ENCODE measurements at places on chromosomes 16 and 17. TPM values are rescaled to one million over a fixed set of nuclear protein-coding genes. Genes with fewer than 3 reads are reported as not detected.
A peak's percentile ranks its signal among the peaks of the same experiment; 100 is the strongest.

DNA sequence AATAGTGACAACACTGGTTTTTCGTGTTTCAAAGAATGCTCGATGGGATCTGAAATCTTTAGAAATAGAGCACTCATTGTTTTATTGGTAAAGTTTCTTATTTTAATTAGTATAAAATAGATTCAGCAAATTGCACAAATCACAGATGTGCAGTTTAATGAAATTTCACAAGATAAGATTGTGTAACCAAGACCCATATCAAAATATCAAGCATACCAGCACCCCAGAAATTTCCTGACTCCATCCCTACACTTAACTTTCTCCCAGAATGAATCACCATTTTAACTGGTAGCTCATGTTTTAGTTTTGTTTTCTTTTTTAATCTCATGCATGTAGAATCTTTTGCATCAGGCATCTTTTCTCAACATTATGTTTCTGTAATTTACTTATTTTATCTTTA lies 185.9 kb downstream of the KCNJ2 start:
- H3K4me1 ChIP-seq = no peaks in the 10 kb centered on the region
- H3K27ac ChIP-seq = no peak overlapping the region
- DNase-seq = no peak
- no peaks in the 10 kb centered on the region for H3K36me3 ChIP-seq

The HS3ST6 gene
- total RNA-seq = not detected

The EVI2B gene
- 0.21 TPM for total RNA-seq

The CDH15 gene
- not detected for total RNA-seq

The BCO1 gene
- not detected for total RNA-seq

DNA sequence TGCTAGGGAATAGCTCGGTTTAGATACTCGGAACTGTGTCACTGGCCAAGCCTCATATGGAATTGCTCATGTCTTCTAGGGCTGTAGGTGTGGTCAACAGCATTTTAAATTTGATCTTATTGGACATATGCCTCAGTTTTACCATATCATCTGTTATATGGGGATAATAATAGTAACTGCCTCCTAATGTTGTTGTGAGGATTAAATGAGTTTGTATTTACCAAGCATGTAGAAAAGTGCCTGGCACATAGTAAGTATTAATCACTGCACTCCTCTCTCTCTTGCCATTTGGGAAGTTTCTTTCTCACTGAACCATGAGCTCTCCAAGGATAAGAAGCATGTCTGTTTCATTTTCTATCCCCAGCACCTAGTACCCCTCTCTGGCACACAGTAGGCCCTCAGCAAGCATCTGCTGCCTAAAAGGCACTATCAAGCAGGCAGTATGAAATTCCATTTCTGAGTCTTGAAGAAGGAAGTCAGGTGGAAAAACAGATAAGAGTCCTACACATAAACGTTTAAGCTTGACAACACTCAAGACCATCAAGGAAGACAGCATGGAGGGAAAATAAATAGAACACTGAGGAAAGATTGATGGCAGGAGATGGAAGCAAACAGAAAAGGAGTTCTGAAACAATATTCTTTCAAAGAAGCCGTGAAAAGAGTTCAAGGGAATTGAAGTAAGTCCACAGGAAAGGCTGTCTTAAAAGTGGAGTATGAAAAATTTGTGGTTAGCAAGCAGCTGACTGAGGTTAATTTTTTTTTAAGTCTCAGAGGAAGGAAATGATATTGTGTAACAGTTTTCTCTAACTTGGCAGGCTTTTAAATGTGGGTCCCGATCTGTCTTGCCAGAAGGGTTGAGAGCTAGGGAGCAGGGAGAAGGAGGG lies 2.2 kb upstream of the ATP6V0A1 start:
- no peaks in the 10 kb centered on the region for H3K27me3 ChIP-seq
- peaks cover 58% of the 10 kb centered on the region for H3K4me1 ChIP-seq
- H3K36me3 ChIP-seq = no peaks in the 10 kb centered on the region
- peak overlapping the region; percentile 33 for H3K4me3 ChIP-seq

GRCh38 chr17:50903604-50904517 lies 37.7 kb upstream of the TOB1 start:
- peaks cover 3% of the 10 kb centered on the region for H3K27me3 ChIP-seq
- no peak for DNase-seq
- peak overlapping the region; percentile 93 for H3K27ac ChIP-seq
- no peaks in the 10 kb centered on the region for H3K36me3 ChIP-seq
- H3K4me1 ChIP-seq = peaks cover 33% of the 10 kb centered on the region
- H3K4me3 ChIP-seq = no peak overlapping the region

The ADAD2 gene
- not detected for total RNA-seq

GRCh38 chr17:36600936-36601302 lies 464 bp upstream of the MRM1 start:
- H3K36me3 ChIP-seq = no peaks in the 10 kb centered on the region
- peaks cover 29% of the 10 kb centered on the region for H3K4me1 ChIP-seq
- peak overlapping the region; percentile 94 for H3K27ac ChIP-seq
- no peak for DNase-seq

DNA sequence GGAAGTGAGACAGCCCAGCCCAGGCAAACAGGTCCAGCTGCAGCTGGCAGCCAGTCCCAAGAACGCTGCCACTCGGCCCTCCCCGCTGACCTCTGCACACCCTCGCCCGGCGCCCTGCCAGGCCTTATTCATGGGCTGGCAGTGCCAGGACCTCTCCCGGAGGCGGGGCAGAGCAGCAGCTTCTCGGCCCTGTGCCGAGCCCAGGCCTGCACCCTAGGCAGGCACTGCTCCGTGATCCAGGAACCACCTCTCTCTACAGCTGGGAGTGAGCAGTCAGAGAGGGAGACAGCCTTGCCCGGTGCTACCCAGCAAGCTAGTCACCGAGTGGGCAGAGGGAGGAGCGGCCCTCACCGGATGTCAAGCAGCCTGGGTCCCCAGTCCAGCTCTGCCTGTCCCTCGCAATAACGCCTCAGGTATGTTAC lies 79.9 kb upstream of the CBX4 start:
- peaks cover 28% of the 10 kb centered on the region for H3K27me3 ChIP-seq
- H3K36me3 ChIP-seq = no peaks in the 10 kb centered on the region
- no peak overlapping the region for H3K27ac ChIP-seq
- H3K4me3 ChIP-seq = no peak overlapping the region
- peak; percentile 88 for DNase-seq
- peaks cover 13% of the 10 kb centered on the region for H3K4me1 ChIP-seq

DNA sequence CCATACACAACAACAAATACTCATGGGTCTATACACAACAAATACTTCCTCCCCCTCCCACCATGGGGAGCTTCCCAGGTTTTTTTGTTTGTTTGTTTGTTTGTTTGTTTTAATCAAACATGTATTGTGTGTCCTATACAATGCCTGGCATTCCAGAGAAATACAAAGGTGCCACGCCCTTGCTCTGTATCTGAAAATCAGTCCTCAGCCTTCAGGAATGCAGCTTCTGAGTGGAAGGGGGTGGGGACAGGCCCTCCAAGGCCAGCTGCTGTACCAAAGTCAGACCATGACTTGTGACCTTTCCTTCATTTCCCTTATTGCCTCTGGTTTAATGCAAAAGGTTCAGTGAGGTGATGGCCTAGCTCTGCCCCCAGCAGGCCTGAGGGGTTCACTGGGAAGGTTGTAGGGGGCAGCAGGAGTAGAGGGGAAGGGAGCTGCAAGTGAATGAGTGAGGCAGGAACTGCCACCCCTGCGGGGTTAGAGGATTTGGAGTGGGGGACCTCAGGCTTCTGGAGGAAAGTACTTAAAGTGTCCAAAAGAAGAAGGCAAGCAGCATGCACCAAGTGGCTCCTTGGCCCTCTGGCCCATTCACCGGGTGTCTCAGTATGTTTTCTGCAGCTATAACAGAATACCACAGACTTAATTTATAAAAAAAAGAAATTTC lies 105.2 kb downstream of the CLEC16A start:
- no peak overlapping the region for H3K4me3 ChIP-seq
- H3K4me1 ChIP-seq = peaks cover 11% of the 10 kb centered on the region

The NOS2 gene
- not detected for total RNA-seq

The DHRS7C gene
- 0.62 TPM for total RNA-seq

DNA sequence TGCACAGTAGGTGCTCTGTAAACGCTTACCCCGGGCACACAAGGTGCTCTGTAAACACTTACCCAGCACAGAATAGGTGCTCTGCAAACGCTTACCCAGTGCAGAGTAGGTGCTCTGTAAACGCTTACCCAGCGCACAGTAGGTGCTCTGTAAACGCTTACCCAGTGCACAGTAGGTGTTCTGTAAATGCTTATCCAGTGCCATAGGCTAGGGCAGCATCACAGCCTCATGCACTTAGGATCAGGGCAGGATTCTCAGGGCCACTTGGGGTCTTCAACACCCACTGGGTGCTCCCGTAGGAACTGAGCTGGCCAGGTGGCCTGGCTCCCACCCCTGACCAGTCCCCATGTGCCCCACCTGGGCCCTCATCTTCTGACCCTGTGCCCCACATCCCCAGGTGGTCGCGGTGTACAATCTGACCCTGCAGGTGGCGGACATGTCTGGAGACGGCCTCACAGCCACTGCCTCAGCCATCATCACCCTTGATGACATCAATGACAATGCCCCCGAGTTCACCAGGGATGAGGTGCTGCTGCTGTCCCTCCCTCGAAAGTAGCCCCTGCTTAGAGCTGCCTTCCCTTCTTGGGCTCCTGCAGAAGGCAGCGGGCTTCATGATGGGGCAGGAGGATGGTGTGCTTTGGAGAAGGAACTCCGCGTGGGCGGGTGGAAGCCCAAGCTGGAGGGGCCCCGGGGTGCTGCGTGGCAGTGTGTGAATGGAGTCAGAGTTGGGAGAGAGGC lies 13.1 kb downstream of the SLC22A31 start:
- no peaks in the 10 kb centered on the region for H3K36me3 ChIP-seq
- no peaks in the 10 kb centered on the region for H3K4me1 ChIP-seq
- no peak for DNase-seq

The SHBG gene
- total RNA-seq = 0.67 TPM

The ITGAD gene
- total RNA-seq = not detected

The ZMYND15 gene
- total RNA-seq = 0.23 TPM

The TBC1D3D gene
- total RNA-seq = not detected

GRCh38 chr17:74446551-74447500 lies 14.9 kb downstream of the GPRC5C start:
- H3K4me1 ChIP-seq = peaks cover 69% of the 10 kb centered on the region
- peak; percentile 82 for DNase-seq
- H3K36me3 ChIP-seq = peaks cover 4% of the 10 kb centered on the region
- no peak overlapping the region for H3K4me3 ChIP-seq
- no peak overlapping the region for H3K27ac ChIP-seq

The ANKS4B gene
- not detected for total RNA-seq

Measured in chondrocyte (in vitro differentiated cells).